Fibroblast of the aortic adventitia (primary cell): ENCODE measurements at places on chromosomes 4 and X. TPM values are rescaled to one million over a fixed set of nuclear protein-coding genes. Genes with fewer than 3 reads are reported as not detected.

Gene ZCCHC12
- total RNA-seq, result not detected in 2 replicates

Gene TMEM156
- 0.18 TPM in 1 of 2 replicates, not detected in the other for total RNA-seq

Gene RIBC1
- 0.36 and 1.6 TPM in 2 replicates for total RNA-seq

Gene MGAT4D
- total RNA-seq, result not detected in 2 replicates

Gene EGF
- 0.09 and 1.1 TPM in 2 replicates for total RNA-seq

Gene CD40LG
- total RNA-seq, result not detected in 2 replicates

Gene GNL3L
- total RNA-seq, result 27.1 and 46.3 TPM in 2 replicates
